ENCODE measurements at places on chromosomes 2 and 18.

DNA sequence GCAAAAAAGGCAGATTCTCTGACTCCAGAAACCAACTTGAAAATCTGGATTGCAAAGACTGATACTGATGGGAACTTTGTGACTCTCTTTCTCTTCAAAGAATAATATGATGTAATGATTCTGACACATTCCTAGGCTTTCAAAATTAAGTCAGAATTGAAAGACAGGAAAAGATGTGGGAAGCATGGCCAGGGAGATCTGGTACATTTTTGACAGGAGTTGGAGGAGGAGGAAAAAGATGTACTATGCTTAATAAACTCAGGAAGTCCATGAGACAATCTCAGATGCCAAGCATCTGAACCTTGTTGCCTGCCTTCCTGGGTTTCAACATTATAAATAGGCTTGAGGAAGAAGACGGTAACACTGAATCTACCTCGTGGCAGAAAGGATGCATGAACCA, 34.2 kb downstream of the KLF7 start:
- no peak for DNase-seq

DNA sequence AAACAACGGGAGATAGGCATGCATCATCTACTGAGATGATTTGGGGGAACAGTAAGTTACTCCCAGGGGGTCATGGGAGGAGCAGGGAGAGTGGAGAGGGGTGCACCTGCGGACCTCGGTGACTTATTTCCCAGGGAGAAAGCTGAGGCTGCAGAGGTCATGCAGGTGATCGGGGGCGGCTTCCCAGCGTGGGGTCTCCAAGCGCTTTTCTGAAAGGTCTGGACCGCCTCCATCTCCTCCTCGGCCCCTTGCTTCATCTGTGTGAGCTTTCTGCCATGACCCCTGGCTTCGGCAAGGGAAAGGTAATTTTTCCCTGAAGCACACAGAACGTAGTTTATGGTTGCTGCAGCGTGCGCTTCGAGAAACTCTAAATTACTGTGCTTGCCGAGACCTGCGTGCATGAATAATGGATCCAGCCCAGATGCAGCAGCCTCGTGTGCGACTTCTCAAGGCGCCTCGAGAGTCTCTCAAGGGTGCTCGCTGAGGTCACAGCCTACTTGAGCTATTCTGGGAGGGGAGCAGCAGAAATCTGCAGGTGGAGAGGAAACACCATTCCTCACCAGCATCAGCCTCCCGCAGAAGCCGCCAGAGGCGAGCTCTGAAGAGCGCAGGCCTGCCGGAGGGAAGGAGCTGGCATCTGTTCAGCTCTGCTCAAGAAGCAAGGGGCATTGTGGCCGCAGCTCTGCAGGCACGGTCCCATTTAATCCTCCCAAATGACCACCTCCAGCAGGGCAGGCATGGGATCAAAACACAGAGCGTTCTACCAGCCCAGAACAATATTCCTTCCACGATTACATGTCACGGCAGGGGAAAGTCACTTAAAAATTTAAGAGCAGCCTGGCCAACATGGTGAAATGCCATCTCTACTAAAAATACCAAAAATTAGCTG, 308.4 kb upstream of the MYT1L start:
- DNase-seq = no peak

DNA sequence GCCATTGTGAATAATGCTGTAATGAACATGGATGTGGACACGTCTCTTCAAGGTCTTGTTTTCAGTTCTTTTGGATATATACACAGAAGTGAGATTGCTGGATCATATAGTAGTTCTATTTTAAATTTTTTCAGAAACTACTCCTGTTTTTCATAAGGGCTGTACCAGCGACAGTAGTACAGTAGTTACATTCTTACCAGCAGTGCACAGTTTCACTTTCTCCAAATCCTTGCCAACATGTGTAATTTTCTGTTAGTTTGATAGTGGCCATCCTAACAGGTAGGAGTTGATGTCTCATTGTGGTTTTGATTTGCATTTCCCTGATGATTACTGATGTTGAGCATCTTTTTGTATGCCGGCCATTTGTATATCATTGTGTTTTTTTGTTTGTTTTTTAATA, 81.7 kb downstream of the EPC2 start:
- DNase-seq = no peak

- DNase-seq = no peak
Observed at GRCh38 chr2:201938156-201938775, 95.4 kb upstream of the FZD7 start.

GRCh38 chr18:24317370-24317769, 80.3 kb downstream of the OSBPL1A start:
- no peak for DNase-seq

DNA sequence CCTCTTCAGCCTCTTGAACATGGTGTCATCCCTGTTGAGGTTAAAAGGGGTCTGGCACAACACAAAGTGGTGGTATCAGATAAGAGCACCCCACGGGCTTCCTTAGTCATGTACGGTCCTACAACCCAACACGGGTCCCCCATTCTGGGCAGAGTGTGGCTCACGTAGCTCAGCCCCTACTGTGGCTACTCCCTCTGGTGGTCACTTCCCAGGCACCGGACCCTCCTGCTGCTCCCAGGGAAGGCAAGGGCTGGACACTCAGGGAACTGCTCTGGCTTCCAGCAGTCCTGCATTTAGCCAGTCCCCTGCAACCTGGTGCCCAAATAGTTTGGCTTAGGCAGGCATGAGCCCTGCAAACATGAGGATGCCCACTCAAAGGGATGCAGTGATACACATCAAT, 58.6 kb downstream of the GALNT14 start:
- DNase-seq = no peak

Measured in activated CD8-positive, alpha-beta memory T cell treated with anti-CD3 and anti-CD28 coated beads, Interleukin-2, amount 50 U/mL, for 4 hours (primary cell).